ENCODE measurements at places on chromosomes 7 and 10.

GRCh38 chr7:84624927-84625326 is 430.3 kb upstream of the SEMA3A start:
- no peak for DNase-seq

GRCh38 chr7:95688931-95689495 is 83.3 kb upstream of the DYNC1I1 start:
- no peak for DNase-seq

DNA sequence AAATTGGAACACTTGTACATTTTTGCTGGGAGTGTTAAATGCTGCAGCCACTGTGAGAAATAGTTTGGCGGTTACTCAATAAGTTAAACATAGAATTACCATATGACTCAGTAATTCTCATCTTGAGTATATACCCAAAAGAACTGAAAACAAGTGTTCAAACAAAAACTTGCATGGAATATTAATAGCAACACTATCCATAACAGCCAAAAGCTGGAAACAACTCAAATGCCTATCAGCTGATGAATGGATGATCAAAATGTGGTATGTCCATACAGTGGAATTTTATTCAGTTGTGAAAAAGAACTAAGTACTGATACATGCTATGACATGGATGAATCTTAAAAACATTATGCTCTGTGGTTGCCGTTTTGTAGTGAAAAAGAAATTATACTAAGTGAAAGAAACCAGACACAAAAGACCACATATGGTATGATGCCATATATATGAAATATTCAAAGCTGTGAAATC is 63.0 kb upstream of the SP4 start:
- peak; percentile 22 for DNase-seq

- DNase-seq, result no peak
Observed at GRCh38 chr10:12711350-12711708, 290.2 kb downstream of the CCDC3 start.

GRCh38 chr7:155198901-155199845 is 98.5 kb upstream of the INSIG1 start:
- no peak for DNase-seq

DNA sequence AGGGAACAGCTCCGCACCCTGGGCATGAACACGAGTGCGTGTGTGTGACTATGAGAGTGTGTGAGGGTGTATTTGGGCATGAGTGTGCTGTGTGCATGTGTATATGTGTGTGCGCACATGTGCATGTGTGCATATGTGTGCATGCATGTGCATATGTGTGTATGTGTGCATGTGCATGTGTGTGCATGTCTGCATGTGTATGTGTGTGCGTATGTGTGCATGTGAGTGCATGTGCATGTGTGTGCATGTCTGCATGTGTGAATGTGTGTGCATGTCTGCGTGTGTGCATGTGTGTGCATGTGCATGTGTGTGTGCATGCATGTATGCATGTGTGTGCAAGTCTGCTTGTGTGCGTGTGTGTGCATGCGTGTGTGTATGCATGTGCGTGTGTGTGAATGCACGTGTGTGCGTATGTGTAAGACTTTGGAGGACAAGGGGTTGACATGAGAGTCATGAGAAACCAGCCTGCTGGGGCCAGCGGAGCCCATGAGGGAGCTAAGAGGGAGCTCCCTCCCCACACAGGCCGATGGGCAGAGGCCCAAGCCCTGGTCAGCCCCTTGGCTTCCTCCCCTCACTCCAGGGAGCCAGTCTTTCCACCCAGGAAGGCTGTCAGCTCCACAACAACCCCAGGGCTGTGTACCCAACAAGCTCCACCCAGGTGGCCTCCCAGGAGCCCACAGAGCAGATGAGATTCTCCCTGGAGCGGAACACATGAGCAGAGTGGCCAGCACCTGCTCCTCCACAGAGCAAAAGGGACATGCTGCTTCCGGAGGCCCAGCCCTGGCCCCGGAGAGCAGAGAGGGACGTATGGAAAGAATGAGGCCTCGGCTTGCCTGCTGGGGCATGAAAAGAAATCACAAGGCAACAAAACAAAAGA is 142.5 kb upstream of the PPP2R2D start:
- no peak for DNase-seq

DNA sequence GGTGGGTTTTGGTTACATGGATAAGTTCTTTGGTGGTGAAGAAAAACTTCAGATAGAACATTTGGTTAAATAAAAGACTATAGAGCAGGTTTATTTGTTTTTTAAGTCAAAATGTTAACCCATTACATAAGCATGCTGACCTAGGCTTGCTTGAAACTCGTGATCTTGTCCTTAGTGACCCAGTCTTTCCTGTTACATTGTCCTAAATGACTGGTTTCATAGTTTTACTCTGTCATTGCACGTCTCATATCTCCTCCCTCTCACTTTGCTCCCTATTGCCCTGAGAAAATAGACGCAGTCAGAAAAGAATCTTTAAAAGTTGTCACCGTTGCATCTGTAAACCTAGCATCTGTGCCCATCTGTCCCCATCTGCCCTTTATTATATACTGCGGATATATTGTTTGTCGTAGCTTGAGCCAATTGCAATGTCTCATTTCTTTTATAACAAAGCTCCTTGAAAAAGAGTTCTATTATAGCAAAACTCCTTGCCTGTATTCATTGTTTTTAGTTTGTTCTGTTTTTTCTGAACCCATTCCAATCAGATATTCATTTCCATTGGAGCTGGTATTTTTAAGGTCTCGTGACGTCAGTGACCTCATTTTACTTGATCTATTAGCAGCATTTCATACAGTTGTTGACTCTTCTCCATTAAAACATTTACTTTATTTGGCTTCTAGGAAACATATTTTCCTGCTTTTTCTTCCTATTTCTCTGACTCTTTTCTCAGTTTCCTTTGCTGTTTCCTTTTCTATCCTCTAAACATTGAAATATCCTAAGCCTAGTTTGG is 57.3 kb downstream of the HELLS start:
- no peak for DNase-seq

DNA sequence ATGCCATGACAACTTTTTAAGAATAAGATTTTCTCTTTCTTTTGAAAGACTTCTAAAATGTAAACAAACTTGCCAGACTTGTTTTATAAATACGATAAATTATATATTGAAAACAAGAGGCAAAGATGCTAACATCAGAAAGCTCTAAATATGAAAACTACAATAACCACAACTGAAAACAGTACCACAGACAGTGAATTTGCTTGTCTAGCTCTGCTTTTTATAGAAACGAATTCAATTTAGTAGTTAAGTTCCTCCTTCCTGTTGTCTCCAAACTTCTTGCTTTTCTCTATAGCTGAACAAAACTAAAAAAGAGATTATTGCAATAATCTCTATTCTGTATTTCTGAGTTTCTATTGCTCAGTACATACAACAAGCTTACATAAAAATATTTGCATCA is 147.4 kb downstream of the CALCR start:
- no peak for DNase-seq

DNA sequence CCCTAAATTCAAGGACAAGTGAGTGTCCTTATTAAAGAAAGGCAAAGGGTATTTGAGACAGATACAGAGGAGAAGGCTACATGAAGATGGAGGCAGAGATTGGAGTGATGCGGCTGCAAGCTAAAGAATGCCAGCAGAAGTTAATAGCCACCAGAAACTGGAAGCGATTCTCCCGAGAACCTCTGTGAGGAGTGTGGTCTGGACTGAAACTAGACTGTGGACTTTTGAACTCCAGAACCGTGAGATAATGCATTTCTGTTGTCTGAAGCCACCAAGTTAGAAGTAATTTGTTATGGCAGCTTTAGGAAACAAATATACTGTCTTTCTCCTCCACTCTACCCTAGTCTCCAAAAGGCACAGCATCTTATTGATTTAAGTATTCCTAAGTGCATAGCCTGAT is 80.3 kb upstream of the CREB5 start:
- DNase-seq, result no peak

DNA sequence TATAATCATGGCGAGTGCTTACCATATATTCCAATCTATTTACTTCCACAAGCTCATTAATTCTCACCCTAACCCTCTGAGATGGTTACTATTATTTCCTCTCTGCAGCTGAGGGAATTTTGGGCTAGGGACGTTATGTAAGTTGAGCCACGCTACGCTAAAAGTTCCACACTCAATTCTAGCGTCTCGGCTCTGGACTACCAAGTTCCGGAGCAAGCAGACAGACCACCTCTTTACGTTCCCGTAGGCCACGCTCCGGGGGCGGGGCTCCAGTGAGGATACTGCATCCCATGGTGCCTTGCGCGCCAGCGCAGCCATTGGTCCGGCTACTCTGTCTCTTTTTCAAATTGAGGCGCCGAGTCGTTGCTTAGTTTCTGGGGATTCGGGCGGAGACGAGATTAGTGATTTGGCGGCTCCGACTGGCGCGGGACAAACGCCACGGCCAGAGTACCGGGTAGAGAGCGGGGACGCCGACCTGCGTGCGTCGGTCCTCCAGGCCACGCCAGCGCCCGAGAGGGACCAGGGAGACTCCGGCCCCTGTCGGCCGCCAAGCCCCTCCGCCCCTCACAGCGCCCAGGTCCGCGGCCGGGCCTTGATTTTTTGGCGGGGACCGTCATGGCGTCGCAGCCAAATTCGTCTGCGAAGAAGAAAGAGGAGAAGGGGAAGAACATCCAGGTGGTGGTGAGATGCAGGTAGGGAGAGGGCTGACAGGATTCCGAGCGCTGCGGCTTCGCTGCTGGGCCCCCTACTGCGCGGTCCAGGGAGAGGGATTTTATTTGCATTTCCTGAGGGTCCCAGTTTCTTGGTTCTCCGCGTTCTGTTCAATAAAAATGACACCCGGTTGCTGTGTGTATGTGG is at the start of gene KIF11:
TSS of gene KIF11 (plus strand) at position 370 of the 858 bp plus-strand sequence. CDS start at position 616, 246 bp downstream.
- DNase-seq, result peak; percentile 70

- no peak for DNase-seq
Observed at GRCh38 chr10:17891435-17891834, 60.3 kb upstream of the SLC39A12 start.

- no peak for DNase-seq
Observed at GRCh38 chr7:32059289-32060011, 10.8 kb downstream of the PDE1C start.

DNA sequence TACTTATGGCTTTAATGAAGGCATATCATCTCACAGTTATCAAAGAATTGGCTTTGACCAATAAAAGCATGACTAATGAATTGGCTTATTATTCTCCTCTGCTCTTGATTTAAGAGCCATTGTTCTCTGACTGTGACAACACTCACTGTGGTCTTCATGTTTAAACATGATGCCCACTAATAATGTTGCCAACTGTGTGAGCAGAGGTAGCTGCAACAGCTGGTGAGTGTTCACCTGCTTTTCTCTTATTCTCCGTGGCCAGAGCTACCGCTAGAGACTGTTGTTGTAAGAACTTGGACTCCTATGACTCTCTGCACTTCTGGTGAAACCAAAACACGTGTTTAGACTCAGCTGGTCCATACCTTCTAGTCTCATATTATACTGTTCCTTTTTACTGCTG is 335.9 kb downstream of the XPNPEP1 start:
- DNase-seq, result no peak
